ENCODE measurements at places on chromosomes 16 and 17.
A peak's percentile ranks its signal among the peaks of the same experiment; 100 is the strongest.

DNA sequence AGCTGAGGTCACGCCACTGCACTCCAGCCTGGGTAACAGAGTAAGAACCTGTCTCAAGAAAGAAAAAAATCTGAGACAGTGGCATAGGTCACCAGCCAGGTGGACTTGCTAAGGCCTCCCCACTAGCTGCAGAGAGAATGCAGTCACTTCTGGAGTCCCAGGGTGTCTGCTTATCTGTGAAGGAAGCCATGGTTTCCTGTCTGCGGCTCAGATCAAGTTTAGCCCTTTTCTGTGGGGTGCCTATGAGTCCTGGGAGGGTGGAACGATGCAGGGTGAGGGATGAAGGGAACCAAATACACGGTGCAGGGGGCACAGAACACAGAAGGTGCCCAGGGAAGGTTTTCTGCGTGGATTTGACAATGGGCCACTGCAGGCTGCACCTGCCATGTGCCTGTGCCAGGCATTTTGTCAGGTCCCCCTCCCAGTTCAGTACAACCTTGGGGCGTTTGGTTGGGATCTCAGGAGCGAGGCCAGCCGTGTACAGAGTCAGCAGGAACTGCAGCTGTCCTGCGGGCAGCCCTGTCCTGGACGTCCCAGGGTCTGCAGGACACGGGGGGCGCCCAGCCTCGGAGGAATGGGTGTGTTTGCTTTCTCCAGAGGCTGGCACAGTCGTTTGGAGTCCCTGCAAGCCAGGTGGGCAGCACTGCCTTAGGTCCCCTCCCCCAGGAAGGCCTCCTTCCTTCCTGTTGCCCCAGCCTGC, 41.8 kb downstream of the RAB11FIP4 start:
- DNase-seq: no peak

GRCh38 chr17:79482727-79483521, 127.9 kb downstream of the RBFOX3 start:
- DNase-seq: no peak

GRCh38 chr17:31484821-31485220, 93.3 kb downstream of the RAB11FIP4 start:
- DNase-seq: no peak

DNA sequence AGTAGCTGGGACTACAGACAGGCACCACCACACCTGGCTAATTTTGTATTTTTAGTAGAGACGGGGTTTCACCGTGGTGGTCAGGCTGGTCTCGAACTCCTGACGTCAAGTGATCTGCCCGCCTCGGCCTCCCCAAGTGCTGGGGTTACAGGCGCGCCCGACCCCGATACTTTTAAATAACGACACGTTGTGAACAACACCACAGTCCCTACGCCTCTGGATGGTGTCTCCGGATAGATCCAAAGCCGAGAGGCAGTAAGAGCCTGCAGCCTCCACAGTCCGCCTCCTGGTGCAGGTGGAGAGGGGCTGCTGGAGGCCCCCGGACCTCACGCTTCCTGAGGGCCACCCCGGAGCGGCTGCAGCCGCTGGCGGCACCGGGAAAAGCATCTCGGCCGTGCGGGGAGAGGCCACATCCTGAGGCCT, 741 bp upstream of the TLCD3A start:
- DNase-seq: no peak

DNA sequence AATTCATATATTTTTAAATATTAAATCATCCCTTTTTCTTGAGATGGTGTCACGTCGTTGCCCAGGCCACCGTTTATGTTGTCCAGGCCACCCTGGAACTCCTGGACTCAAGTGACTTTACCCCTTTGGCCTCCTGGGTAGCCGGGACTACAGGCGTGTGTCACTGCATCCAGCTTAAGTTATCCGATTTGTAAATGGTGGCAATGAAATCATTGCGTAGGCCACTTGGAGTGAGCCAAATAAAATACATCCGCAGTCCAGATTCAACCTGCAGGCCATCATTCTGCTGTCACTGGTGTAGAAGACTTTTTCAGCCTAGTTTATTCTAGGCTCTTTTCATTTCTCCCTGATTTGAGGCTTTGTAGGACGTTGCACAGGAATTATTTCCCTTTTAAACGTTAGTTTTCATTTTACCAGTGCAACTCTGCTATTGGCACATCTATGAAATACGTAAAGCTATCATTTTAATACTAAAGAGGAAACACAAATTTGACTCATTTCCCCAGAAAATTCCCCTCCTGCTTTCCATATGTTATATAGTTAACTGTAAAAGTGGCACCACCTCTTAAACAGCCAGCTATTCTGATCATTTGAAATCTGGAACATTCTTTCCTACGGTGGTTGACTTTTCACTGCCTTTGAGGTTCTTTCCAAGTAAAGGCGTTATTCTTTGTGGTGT, 449.8 kb downstream of the MAF start:
- no peak for DNase-seq

DNA sequence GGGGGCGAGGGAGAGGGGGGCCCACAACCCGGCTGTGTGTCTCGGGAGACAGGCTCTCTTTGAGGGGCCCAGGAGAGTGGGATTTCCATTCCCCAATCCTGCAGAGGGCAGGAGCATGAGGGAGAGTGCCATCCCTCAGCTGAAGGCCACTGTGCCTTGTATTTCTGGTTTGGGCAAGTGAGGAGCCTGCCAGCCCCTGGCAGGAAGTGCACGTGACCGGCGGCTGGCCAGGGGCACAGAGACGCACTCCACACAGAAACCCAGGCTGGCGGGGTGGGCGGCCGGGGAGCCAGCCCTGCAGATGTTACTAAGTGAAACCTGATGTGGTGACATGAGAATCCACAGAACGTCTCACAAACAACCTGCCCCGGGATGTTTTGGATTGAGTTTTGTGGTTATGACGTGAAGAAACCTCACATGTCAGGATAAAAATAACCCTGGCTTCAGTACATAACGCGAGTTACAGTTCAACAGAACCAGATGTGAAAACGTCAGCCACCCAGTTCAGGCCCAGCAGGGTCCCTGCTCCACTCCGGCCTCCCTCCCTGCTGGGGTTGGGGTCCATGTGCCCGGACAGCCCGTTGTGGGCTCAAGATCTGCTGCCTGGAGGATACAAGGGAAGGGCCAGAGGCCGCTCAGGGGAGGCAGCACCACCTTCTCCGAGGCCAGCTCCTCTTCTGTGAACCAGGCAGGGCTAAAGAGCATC, 51.7 kb upstream of the MTSS2 start:
- peak; percentile 79 for DNase-seq

DNA sequence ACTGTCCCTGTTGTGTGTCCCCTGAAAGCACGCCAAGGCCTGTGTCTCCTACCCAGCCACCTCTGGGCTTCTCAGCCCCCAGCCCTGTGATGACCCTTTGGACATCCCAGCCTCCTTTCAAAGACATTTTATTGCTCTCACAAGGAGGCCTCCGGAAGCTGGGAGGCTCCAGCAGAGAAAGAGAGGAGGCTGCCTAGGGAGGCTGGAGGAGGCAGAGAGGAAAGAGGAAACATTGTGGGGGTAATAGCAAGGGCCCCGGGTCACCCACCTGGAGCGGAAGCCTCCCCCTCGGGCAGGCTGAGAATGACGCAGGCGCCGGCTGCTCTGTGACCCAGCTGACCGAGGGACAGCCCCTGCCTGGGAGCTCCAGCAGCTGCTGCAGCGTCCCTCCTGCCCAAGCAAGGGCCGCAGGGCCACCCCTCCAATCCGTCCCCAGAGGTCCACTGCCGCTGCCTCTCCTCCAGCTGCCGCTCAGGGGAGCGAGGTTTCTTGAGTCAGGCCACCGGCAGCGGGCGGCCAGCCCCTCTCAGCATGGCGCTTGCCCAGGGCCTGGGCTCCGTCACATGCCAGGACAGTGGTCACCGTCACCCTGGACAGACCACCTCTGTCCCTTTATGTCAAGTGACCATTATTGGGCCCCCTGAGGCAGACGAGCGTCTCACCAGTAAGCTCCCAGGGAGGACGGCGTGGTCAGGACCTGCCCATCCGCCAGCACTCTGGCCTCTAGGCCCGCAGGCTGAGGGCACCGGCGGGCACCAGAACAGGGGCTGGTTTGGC, 29.3 kb downstream of the ACTG1 start:
- DNase-seq: no peak

DNA sequence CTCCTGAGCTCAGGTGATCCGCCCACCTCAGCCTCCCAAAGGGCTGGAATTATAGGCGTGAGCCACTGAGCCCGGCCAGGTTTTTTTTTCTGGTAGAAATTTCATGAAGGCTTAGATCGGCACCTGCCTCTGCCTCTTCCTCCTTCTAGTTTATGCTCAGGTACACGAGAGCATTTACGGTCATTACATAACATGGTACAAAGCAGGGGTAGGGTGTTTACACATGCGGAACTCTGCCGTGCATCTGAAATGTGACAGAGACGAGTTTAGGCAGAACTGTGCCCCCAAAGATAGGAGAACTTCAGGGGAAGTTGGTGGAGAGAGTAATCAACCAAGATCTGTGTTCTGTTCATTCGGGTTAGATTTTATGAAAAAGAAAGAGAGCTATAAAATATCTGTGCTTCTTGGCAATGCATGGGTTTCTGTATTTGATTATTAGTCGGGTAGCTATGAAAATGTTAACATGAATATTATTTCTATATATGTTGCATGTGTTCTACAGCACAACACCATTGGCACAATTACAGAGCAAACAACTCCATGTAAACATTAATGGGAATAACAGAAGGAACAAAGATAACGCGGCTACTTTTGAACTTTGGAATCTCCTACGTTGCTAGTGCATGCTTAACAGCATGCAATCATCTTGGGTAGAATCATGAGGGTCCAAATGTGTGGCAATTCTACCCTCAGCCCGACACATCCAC, 23.5 kb upstream of the MAP2K6 start:
- DNase-seq: no peak

GRCh38 chr16:27642756-27643155, 92.8 kb downstream of the KATNIP start:
- DNase-seq: no peak

DNA sequence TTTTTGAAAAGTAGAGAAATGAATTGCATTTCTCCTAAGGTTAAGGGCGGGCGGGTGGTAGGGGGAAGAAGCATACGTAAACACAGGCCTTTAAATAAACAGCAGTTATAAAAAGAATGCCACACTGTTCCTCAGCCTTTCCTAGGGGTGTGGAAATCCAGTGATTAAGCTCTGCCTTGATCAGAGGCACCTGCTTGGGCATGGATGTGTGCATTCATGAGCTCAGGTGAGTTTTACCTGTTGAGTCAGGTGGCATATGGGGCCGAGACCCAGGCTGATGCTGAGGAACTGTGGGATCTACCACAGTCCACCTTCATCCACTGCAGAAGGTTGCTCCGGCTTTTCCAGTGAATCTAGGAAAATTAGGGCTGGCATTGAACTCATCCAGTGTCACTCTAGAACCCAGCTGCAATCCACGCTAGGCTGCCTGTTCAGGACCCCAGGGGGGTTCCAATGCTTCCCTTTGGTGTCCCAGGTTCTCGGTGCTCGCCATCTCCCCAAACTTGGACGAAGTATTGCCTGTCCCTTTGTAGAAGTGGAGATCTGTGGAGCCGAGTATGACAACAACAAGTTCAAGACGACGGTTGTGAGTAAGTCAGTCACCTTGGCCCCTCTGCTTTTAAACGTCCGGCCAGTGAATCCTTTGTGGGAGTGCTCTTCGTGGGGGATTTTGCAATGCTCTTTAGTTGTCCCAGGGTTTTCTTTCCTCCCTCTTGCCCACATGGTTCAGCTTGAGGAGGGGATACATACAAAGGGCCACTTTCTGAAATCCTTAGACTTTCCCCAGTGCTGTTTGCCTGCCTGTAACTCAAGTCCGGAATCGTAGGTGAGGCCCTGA, 72.7 kb downstream of the SDR42E1 start:
- peak; percentile 13 for DNase-seq

DNA sequence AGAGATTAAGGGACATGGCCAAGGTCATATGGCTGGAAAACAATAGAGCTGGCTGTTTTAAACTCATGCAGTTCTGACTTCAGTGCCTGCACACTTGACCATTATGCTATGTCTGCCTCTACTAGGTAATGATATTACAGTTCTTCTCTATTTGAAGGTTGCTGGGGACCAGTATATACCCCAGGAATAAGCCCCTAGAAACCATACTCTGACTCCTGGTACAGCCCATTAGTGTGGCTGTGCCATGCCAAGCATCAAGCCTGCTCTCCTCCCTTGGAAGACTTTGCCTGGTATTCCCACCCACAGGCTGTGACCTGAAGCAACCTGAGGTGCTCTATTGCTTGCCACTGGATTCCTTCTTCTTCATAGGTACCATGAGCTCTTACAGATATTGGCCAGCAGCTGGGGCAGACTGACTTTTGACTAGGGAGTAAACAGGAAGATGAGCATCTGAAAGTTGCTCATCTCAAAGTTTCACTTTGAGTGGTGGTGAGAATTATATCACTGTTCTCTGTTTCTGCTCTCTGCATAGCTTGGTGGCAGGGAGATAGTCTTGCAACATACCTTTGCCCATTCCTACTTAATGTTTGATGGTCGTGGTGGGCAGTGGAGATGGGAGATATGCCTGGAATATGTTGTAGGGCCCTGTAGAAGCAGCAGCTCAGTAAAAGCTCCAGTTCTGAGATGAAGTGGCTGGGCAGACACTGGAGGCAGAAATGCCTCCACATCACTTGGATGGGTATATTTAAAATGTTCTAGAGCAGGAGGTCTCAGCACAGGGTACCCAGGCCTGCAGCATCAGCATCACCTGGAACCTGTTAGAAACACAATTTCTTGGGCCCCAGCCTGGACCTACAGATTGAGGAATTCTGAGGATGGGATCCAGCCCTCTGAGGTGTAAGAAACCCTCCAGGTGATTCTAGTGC, 274.7 kb downstream of the HS3ST4 start:
- DNase-seq: no peak

- no peak for DNase-seq
Observed at GRCh38 chr17:31802502-31802901, 56.5 kb downstream of the COPRS start.

GRCh38 chr16:51383909-51384308, 232.8 kb upstream of the SALL1 start:
- DNase-seq: no peak

DNA sequence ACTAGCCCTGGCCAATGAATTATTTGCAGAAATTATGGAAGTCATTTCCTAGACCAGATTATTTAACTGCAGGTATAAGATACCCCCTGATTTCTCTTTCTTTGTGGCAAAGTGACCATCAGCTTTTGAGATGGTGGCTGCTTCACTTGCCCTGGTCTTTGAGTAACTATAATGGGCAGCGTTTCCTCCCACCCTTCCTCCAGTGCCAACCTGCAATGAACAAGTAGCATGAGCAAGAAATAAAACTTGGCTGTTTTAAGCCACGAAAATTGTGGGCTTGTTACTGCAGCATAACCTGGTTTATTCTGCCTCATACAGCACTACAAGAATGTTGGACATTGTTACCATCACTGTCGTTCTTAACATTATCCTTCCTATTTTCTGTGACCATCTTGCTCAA, 105.3 kb downstream of the CYLD start:
- DNase-seq: no peak

DNA sequence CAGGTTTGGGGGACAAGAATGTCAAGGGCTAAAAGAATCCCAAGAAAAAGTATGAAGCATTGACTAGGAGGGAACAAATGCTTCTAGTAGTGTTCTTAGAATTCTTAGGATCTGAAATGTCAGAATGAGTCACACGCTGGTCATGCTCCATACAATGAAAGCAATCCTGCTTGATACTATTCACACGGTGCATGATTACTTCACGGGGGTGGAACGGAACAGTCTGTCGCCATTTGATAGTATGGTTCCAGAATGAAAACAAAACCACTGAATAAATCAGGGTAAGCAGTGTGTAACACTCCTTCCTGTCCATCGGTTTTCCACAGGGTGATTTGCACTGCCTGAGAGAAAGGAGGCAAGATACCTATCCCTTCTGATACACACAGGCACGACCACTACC, 22.9 kb upstream of the YWHAE start:
- DNase-seq: no peak

Measured in tibial artery (tissue), 4 donors.